Urinary bladder (tissue), 4 donors: ENCODE measurements at places on chromosomes 3 and 15. TPM values are rescaled to one million over a fixed set of nuclear protein-coding genes. Genes with fewer than 3 reads are reported as not detected.

HLTF gene
- 72.7 TPM for total RNA-seq

DAPK2 gene
- total RNA-seq: 6.0 TPM

ITGA11 gene
- total RNA-seq: 16.6 TPM

SPATA12 gene
- total RNA-seq: not detected

ADCY5 gene
- total RNA-seq: 25.1 TPM

FRMD5 gene
- 2.9 TPM for total RNA-seq
